ENCODE measurements at places on chromosomes 2 and 18. TPM values are rescaled to one million over a fixed set of nuclear protein-coding genes. Genes with fewer than 3 reads are reported as not detected.

SP5 gene
- not detected for total RNA-seq

GPR55 gene
- 18.8 TPM for total RNA-seq

PCARE gene
- total RNA-seq: not detected

GYPC gene
- total RNA-seq: 179 TPM

GRCh38 chr2:53476834-53477233 is 290.8 kb upstream of the CHAC2 start:
- no peak for DNase-seq

DNA sequence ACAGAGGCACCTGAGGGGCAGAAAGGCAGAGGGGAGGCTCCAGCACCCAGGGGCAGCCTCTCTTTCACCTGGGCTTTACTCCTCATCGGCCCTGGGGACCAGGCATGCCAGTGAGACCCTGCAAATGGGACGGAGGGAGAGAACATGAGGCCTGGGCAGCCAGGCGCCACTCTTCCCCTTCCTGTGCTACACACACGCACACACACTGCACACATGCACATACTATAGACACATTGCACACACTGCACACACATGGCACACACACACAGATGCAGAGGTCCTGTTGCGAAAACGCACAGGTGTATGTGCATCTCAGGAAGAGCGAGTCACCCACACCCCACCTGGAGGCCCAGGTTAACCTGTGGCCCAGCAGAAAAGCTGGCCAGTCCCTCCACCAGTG is 3.4 kb upstream of the RAB6D start:
- DNase-seq: no peak

DNA sequence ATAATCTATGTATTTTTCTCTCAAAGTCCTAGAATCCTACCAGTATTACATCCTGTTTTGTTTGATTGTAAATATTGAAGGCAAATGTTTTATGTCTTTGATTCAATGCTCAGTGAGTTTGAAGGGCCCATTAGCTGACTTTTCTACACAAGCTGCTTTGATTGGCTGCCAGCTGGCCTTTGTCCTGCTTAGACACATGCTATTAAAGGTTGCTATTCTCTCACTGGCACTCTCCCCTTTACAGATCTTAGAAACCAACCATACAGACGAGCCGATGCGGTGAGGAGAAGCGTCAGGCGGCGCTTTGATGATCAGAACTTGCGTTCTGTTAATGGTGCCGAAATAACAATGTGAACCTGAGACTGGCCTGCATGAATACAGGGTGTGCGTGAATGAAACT is 69.7 kb downstream of the PRPF40A start:
- no peak for DNase-seq

DNA sequence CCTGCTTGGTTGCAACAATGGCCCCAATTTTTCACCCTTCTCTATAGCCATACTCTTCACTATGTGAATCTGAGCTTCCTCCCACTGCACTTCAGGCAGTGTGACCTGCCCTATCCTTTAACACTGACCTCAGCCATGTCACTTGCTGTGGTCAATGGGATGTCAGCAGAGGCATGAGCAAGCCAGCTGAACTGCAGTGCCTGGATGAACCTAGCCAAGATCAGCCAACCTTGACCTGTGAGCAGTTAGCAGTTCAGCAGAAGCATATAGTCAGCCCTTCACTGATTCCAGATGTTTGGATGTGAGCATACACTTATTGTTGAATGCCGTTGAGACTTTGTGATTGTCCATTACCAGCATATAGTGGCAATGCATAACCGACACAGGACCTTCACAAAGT is 63.4 kb upstream of the BOD1L2 start:
- DNase-seq: no peak

GRCh38 chr2:121944072-121944831 is 188.8 kb downstream of the TSN start:
- no peak for DNase-seq

GRCh38 chr2:156955701-156956100 is 301.8 kb upstream of the GALNT5 start:
- DNase-seq: no peak
